ENCODE measurements at places on chromosomes 3 and 15.

DNA sequence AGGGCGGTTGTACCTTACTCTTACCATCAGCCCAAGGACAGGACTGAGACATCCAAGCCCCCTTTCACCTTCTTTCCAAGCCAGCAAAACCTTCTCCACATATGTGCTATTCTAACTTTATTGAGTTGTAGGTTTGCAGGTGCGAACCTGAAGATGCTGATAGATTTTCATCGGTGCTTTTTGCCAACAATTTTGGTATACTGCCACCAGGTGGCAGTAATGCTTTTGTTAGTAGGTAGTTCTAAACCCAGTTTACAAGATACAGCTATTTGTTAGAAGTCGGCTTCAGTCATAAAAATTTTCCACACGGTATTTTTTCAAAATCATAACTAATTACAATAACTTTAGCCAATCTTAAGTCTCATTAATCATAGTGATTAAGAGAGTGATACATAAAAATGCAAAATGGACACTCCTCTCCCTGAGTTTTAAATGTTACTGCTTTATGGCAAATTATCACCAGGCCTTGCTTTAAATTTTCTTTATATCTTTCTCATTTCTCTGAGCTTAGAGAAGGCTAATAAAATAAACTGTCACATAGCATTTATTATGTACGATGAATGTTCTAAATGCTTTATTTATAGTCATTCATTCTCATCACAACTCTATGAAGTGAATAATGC, 636 bp downstream of the TBC1D21 start:
- DNase-seq, result no peak

DNA sequence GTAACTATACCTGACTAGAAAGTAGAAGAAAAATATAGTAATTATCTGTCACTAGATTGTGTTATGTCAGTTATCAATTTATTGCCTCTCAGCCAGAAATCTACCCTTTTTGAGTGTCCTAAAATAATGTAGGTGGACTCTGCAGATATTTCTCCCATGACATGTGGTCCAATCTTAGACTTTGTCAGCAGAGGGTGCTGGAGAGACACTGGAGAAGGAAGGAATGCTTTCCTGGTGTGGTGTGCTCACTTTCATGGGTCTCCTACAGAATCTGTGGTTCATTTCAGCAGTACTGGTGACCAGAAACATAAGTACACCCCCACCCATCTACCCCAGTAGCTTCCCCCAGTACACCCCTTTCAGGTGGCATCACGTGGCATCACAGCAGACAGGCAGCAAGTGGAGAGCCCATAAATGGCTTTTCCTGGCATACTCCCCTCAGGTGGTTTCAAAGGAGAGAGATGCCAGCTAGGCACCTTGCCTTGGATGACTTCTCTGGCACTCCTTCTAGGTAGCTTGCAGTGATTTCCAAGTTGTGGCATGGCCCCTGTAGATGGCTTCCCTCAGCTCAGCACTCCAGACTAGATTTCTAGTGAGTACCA, 114.7 kb downstream of the GADL1 start:
- no peak for DNase-seq

DNA sequence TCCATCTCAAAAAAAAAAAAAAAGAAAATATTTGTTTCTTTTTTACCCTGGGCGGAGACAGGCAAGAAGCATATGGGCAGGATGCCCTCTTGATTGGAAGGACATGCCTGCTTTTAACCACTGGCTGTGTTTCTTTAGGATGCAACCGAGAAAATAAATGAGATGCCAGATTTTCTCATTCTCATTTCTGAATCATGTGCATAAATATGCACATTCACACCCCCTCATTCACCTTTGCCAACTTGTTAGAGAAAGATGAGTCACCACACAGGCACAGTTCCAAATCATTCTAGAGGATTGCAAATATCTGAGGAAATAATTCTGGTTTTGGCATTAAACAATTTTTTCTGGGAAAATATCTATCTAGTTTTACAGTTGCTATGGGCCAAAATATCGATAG, 3.3 kb downstream of the LIPH start:
- no peak for DNase-seq

DNA sequence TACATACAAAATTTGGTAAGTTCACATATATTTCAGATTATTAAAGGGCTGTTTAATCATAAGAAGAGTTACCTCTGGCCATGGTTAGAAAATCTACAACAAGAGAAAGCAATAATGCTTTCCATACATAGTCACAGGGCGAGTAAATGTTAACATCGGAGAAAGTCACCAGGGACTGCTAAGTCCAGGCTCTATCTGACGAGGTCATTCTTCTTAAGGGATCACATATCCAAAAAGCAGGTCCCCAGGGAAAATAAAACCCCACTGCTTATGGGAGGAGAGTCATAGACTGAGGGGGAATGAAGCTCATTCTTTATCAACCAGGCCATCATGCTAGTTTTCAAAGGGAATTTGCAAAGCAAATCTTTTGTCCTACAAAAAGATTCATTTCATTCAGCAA, 3.1 kb downstream of the PCYT1A start:
- no peak for DNase-seq

DNA sequence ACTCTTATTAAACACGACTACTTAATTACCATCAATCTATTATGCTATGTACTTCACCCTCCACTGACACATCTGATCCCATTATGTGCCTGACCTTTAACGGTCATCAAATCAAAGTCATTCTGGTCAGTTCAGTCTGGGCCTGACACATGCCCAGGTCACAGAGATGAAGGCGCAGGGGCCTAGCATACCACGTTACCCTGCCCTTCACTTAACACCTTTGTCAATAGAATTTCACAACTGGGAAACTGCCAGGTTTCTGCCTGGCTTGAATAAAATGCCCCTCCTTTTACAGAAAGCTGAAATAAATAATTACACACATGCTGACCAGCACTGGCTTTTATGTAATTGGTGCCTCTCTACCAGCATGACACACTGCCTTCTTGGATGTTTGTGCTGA, 39.5 kb downstream of the MECOM start:
- no peak for DNase-seq

DNA sequence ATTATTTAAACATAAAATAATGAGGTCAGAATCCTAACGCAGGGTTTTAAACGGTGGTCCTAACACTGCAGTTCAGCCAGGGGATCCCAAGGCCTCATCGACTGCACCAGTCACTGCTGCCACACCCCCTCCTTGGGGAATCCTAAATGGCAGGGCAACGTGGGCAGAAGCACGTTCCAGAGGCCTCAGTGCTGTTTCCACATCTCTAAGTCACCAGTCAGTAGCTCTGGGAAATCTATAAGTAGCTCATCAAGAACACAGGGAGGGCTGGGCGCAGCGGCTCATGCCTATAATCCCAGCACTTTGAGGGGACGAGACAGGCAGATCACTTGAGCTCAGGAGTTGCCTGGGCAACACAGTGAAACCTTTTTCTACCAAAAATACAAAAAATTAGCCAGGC, 47.5 kb downstream of the PRTG start:
- DNase-seq, result no peak

GRCh38 chr3:191499307-191500080, 38.5 kb downstream of the PYDC2 start:
- DNase-seq, result no peak
